Epithelial cell of esophagus (primary cell): ENCODE measurements at places on chromosomes 4 and X.

GRCh38 chr4:182788201-182788600 is 129.0 kb downstream of the DCTD start:
- DNase-seq, result no peak

DNA sequence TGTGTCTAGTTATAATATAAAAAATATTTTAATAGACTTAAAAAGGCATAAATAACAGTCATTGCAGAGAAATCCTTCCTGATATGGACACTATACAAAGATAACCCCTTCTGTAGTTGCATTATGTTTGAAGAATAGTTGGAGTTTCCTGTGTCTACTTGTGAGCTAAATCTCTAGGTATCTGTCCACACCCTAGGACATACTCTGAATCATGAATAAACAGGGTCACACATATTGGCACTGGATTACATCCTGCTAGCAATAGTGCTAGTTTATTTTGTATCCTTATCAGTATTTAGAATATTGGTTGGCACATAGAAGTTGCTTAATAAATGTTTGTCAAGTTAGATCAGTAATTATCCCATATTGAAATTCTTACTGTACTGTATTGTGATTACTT is 173.9 kb downstream of the GRXCR1 start:
- peak; percentile 76 for DNase-seq

DNA sequence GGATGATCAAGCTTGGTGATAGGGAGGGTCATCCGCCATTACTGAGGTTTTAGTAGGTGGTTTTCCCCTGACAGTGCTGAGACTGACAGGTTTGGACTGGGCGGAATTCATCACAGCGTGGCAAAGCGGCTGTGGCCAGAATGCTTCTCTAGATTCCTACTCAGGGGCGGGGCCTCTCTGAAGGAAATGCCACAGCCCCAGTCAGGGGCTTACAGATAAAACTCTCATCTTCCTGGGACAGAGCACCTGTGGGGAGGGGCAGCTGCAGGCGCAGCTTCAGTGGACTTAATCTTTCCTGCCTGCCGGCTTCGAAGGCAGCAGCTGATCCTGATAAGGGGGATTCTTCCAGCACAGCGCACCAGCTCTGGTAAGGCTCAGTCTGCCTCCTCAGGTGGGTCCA is 316.7 kb downstream of the RPA4 start:
- DNase-seq, result no peak

DNA sequence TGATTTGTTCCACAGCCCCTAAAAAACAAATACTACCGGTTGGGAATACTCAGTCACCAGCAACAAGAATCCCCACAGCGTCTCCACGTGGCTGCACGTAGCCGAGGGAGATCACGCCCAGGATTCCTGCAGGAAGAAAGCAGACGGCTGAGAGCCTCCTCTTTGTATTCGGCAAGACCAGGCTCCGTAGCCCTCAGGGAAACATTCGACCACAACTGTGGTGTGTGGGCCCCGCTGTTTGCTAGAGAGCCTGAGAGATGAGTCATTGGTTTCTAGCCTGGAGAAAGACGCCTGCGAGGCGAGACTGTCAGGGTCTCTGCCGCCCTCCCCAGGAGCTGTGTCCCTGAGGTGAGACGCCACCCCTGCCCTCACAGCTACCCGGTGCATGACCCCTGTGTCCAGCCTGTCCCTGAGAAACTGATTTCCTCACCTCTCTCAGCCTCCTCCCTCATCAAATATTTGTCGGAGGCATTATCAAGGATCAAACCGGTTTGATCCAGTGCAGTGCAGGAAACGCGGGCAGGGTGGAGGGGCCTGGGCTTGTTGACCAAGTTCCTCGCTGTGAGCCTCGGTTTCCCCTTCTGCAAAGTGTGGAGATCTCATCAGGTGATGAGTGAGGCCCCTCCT is 4.7 kb upstream of the S100P start:
- DNase-seq, result peak; percentile 94

GRCh38 chr4:87073199-87074120 is 138.6 kb downstream of the AFF1 start:
- DNase-seq, result peak; percentile 46

GRCh38 chrX:31366041-31366440 is 294.2 kb upstream of the FTHL17 start:
- DNase-seq, result no peak

DNA sequence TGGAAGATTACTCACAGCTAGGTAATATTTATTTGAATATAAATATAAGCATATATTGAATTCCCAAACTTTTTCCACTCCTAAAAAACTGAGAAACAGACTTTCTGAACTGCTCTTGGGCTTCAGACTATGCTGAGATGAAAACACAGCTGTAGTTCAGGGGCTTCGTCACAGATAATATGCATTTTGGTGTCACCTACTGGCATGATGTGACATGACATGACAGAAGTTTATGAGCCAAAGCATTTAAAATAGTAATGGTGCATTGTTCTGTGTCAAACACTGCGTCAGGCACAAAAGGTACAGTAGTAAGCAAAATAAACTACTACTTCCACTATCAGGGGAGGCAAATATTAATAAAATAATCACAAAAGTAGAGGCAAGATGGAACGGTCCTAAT is 171.3 kb downstream of the BTC start:
- DNase-seq, result peak; percentile 60

- DNase-seq, result no peak
Measured at GRCh38 chrX:29872831-29873230, 342.5 kb upstream of the MAGEB2 start.

DNA sequence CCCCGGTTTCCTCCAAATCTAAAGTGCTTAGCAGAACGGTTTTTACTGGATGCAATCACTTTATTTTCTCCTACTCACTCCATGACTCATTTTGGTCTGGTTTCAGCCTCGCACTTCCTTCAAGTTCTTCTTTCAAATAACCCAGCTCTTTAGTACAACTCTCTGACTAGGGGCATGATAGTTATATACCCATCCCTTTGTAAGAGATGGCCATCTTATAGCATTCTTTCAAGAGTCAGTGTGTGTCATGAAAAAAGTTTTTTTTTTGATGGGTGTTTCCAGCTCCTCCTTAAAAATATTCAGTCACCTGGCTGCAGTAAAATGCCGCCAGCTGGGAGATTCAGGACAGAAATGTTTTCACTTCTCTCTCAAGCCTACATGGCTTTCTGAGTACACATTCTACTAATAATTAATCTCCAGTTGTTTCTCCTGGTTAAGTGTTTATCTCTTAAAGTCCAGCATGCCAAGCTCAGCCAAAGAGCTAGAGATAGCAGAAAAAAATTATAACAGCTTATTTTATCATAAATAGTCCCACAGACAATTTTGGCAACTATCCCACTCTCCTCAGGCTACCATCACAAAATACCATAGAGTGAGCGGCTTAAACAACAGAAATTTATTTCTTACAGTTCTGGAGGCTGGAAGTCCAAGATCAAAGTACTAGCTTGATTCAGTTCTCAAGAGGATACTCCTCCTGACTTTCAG is 139.3 kb downstream of the GASK1B start:
- DNase-seq, result peak; percentile 53
